ENCODE measurements at places on chromosomes 1 and 21.
A peak's percentile ranks its signal among the peaks of the same experiment; 100 is the strongest.

DNA sequence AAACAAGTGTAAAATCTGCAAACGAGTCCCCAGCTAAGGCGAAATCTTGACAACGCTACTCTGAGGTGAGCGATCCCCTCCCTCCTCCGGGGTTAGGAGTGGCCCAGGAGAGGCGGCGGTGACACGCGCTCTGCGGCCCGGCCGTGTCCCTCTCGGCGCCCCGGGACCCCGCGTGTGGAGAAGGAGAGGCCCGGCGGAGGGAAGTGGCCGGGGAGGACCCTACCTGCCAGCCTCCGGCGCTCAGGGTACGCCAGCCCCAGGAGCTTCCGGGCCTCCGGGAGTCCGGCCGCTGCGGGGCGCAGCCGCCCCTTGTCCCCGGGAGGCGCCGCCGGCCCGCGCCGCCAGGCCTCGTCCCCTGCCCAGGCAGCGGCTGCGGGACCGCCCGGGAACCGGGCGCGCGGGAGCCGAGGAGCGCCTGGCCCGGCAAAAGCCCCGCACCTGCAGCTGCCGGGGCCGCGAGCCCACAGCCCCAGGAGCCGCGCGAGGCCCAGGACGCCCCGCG, 543 bp downstream of the ABCB10 start:
- peak; percentile 27 for DNase-seq

DNA sequence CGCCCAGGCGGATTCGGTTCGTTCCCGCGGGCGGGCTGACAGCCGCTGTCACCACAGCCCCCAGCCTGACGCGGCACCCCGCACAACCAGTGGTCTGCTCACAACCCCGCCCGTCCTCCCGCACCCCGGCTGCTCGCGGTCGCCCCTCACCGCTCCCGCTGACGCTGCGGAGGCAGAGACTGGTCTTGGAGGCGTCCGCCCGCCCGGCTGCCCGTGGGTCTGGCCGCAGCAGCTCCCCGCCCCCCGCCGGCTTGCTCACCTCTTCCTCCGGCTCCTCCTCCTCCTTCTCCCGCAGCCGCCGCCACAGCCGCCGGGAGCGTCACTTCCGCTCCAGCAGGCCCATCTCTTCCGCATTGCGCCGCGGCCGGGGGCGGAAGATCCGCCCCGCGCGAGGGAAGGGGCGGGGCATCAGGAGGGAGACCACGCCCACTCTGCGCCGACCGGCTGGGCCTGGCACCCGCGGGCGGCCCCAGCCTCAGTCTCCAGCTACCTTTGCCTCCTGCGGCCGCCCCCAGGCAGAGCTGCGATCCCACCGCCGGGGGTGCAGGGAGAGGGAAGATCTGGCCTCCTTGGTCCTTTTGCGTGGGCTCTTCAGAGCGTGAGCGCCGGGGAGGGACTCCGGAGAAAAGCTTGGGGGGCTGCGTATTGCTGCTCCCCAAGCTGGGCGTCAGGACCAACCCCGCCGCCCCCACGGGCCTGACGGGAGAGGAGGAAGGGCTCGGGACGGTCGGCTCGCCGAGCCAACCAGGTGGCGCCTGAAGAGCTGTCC, at the start of gene SYNJ1:
SYNJ1 (minus strand) TSS at position 327 of the 769 bp plus-strand sequence. CDS start 1,118 bp downstream, outside the sequence.
- DNase-seq: peak; percentile 87

DNA sequence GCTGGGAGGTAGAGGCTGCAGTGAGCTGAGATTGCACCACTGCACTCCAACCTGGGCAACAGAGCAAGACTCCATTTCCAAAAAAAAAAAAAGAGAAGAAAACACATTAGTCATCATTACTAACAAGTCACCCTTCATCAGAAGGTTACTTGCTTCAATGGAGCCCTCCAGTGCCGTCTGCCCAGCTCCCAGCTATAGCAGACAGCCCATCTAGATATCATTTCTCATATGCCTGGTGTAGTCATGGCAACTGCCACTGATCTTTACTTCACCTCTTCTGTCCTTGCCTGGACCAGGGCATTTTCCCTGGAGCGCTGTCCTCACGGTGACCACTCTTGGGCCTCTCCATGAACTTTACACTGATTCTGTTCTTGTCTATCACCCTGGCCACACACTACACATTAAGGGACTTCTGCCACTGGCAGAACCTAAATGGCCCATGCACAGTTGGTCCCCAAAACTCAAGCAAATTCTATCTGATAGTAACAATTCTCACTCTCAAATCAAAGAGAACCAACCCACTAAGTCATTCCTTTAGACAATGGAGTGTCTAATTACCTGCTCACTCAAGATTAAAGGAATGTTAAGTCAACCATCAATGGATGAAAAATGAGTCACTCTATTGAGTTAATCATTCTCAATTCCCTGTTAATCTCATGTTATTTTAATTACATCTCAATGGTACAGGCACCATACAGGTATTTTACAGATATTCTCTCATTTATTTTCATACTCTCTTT, 12.9 kb downstream of the GPA33 start:
- no peak for DNase-seq

- DNase-seq: no peak
Measured at GRCh38 chr1:8871965-8872399, 6.5 kb downstream of the ENO1 start.

DNA sequence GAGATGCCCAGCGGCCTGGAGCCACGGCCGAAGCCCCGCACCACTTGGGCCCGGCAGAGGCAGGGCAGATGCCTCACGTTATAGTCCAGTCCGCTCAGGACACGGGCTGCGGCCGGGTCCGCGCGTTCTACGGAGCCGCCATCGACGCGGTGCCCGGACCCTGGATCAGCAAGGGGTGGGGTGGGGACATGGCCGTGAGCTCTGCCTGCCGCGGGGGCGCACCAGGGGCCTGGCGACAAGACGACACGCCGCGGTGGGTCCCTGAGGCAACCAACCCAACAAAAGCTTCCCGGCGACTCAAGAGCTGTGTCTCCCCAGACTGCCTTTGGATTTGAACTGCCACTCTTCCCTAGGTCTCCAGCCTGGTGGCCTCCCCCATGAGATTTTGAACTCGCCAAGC, 211.4 kb upstream of the GREM2 start:
- no peak for DNase-seq

- DNase-seq: no peak
Measured at GRCh38 chr1:35866991-35867390, 16.0 kb upstream of the AGO1 start.

GRCh38 chr1:38489844-38490270, 369.7 kb downstream of the RRAGC start:
- DNase-seq: no peak

GRCh38 chr1:184752656-184753055, 2.0 kb downstream of the EDEM3 start:
- DNase-seq: no peak

GRCh38 chr1:243495442-243496186, 239.8 kb downstream of the SDCCAG8 start:
- DNase-seq: no peak

- peak; percentile 85 for DNase-seq
Measured at GRCh38 chr1:203328714-203329122, 22.2 kb downstream of the FMOD start.

DNA sequence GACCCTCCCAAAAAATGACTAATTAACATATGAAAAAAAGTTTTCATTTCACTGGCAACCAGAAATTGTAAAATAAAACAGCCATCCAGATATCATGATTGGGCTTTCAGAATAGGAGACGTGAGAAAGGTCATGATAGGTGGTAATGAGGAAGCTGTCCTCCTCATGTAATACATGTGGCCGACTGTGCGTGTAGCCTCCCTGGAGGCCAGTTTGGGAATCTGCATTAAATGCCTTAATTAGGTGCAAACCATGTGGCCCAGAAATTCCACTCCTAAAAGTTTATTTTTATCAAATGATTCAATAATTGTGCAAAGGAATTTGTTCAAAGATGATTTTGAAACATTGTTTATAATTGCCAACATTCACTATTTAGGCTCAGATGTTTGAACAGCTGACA, 127.6 kb upstream of the C1orf105 start:
- DNase-seq: no peak

- DNase-seq: no peak
Measured at GRCh38 chr1:224506141-224506814, 71.7 kb upstream of the WDR26 start.

GRCh38 chr1:76095802-76096201, 21.3 kb downstream of the ST6GALNAC3 start:
- DNase-seq: no peak

GRCh38 chr1:41463516-41463915, 21.0 kb downstream of the EDN2 start:
- DNase-seq: no peak

GRCh38 chr1:244672946-244673682, 20.2 kb downstream of the DESI2 start:
- no peak for DNase-seq

- DNase-seq: peak; percentile 53
Measured at GRCh38 chr1:197180252-197180878, 33.9 kb upstream of the ASPM start.

DNA sequence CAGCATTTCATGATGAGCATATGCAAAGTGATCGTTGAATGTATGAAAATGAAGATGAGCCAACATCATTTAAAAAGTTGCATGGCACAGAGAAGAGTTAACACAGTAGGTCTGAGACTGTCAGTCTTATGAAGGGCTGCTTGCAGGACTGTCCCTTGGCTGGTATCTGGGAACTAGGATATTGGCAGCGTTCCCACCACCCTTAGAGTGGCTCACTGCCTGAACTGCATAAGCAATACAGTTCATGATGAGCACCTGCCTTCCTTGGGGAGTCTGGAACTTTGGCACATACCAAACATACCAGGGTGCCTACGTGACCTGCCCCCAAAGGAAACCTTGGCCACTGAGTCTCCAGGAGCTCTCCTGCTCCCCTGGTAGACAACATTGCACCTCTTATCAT, 161.8 kb downstream of the DSCAM start:
- no peak for DNase-seq

GRCh38 chr1:80645621-80646020, 1155.1 kb upstream of the ADGRL2 start:
- DNase-seq: no peak

DNA sequence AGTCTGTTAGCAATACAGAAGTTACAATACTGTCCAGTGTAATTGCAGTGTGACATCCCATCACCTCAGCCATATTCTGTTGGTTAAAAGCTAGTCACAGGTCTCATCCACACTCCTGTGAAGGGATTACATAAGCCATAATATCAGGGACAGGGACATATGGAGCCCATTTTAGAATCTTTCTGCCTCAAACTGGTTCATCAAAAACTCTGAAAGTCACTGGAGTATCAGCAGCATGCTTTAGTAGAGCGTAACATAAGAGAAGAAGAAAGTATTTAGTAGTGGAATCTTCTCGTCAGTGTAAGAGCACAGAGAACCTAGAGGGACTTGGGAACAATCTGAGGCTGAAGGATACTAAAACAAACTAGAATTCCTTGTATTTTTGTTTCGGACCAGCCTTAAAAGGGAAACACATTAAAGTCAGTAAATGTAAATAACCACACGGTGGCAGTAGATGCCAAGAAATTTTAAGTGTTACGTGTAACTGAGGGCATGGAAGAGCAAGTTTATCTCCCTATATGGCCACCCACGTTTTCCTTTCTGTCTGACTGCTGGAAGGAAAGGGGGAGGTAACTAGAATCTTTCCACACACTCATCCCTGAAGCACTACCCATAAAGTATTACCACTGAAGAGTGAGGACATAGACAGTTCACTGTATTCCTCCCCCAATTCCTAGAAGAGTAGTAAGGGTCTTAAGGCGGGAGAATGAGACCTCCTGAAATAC, 41.6 kb upstream of the AGL start:
- DNase-seq: peak; percentile 65
